ENCODE measurements at places on chromosomes 12 and 14. TPM values are rescaled to one million over a fixed set of nuclear protein-coding genes. Genes with fewer than 3 reads are reported as not detected.

DNA sequence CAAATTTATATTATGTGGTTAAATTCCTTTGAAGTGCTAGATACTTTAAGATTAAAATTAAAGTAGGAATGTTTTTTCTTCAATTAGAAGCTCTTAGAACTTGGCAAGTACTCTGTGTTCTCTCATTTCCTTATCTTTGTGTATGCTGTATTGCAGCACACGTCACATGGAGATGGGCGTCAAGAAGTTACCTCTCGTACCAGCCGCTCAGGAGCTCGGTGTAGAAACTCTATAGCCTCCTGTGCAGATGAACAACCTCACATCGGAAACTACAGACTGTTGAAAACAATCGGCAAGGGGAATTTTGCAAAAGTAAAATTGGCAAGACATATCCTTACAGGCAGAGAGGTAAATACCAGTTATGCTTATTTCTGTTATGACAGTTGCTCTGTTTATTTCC lies 19.7 kb downstream of the MARK3 start:
- no peak for DNase-seq

- no peak for DNase-seq
Observed at GRCh38 chr12:58064666-58065065, 123.3 kb downstream of the ATP23 start.

- no peak for DNase-seq
Observed at GRCh38 chr14:73049428-73049827, 8.9 kb upstream of the RBM25 start.

- no peak for DNase-seq
Observed at GRCh38 chr12:21906919-21907493, 34.2 kb downstream of the ABCC9 start.

DNA sequence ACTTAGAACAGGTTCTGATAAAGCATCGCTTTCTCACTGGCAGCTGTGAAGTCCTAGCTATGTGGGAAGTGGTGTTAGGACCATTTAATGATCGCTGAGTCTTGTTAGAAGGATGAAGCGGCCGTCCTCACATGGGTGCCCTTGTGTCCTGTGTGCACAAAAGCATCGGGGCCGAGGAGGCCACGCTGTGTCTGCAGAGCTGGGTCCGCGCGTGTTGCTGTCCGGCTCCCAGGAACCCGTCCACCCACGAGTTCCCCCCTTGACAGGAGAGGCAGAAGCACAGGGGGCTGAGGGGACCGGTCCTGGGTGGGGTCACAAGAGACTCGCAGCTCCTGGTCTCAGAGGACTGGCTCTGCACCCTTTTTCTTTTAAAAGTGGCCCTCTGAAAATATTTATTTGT lies 90.4 kb downstream of the ADGRD1 start:
- no peak for DNase-seq

The PTPN6 gene
- total RNA-seq, result not detected
